Right hindlimb (tissue), 1 donor: ENCODE measurements at places on chromosomes 11 and 22.

GRCh38 chr22:23263651-23264555 is 83.6 kb downstream of the BCR start:
- DNase-seq, result no peak

DNA sequence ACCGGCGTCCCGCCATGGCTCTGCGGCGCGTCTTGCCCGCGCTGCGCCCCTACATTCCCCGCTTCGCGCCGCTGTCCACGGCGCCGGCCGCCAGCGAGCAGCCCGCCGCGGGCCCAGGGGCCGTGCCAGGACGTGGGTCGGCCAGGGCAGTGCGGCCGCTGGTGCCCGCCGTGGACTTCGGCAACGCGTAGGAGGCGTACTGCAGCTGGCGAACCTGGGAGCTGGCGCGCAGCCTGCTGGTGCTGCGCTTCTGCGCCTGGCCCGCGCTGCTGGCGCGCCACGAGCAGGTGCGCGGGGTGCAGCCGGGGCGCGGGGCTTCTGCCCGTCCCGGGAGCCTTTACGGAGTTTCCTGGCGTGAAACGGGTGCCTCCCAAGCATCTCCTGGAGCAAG is 20.1 kb downstream of the DGCR6L start:
- DNase-seq, result no peak

DNA sequence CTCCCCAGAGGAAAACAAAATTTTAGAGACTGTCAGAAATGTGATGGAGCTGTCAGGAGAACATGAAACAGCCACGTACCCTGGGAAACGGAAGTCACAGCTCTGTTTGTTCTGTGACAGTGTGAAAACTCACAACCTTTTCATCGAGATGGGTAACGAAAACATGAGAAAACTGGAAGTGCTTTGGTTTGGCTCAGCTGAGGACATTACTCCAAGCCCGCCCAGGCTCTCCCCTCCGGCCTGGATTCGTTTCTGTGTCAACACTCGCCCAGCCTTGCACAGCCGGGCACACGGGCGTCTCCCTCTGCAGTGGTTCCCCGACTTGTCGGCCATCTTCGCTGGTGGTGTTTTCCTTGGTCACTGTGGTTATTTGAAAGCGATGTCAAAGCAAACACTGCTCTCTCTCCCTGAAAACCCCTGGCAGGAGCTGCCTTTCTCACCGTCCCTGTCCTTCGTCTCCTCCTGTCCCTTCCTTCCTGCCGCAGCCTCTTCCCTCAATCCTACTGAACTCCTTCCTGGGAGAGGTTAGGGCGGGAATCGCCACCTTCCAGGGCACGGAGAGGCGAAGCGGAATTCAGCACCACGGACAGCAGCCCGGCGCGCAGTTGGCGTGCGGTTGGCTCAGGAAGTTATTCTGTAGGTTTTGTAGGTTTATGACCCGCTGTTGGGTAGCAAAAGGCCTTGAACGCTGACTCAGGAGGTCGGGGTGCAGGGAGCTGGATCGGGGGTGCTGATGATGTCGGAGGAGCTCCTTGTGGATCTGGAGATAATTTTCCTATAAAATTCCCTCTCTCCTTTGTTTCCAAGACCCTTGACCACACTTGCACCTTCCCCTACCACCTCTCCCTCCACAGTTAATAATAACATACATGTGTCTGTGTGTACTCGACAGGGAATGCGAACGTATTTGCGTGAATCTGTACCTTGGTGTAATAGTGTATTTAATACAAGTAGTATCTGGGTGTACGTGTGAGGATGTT is 13.1 kb upstream of the RPS19BP1 start:
- no peak for DNase-seq

DNA sequence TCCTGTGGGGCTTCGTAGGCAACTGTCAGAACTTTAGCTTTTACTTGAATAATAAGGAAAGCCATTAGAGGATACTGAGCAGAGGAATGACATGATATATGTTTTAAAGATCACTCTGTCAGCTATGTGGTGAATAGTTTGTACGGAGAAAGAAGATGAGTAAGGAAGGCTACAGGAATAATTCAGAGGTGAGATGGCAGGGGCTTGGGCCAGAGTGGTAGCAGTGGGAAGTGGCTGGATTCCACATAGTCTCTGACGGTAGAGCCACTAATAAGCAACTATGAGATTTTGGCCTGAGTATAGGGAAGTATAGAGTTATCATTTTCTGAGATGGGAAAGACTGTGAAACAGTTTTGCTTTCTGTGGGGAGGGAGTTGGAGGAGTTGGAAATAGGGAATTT is 93.9 kb upstream of the MTMR2 start:
- DNase-seq, result no peak

DNA sequence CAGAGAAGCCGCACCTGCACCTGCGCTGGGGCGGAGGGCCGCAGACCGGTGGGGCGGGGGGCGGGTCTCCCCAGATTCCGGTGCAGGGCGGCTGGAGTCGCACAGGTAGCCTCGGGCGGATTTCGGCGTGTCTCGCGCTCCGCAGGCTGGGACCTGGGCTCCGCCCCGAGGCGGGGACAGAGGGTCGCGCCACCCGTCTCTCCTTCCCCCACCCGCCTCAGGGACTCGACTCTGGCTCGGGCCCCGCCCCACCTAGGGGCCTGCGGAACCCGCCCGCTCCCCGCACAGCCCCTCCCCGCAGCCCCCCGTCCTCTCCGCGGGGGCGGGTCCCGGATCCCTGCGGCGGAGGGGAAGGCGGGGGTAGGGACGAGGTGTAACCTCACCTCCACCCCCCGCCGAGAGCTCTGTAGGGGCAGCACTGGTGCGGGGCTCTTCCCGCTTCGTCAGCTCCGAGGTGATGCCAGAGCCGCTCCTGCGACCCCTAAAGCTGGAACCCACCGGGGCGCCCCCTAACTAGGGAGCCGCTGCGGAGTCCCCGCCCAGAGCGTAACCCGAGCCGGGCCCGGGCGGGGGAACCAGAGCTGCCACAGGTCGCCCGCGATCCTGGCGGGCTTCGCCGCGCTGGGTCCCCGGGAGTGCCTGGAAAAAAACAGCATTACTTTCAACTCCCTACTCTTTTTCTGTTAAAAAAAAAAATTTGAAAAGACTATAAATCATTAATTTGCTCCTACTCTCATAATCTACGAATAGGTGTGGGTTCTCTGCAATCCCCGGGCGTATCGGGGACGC is at the start of gene SLC29A2:
SLC29A2 (minus strand) TSS at position 134 of the 789 bp plus-strand sequence. CDS start 169 bp downstream, outside the sequence.
- DNase-seq, result peak; percentile 63

DNA sequence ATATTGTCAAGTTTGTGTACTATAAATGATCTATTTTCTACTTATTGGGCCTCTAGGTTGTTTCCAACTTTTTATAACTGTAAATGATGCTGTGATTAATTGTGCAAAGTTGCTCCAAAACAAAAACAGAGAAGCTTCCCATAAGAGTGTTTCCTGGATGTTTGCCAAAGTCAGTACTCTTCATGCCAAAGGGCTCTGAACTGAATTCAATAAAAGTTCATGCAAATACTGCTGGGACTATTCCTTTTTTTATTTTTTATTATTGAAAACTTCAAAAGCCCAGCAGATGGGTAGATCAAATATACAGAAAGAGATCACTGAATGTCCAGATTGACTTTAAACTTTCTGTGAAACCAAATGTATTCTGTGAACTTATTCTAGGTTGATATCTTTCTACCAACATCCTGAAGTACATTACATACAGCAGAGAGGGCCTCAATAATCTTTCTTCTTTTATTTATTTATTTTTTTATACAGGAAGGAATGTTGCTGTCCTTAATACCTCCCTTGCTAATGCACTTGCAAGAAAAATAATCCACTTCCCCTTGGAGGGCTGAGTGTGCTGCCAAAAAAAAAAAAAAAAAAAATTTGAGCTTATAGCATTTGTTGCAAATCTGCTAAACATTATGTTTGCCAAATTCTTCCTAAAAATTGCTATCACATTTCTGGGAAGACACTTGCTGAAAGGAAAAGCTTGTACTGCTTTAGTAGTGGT is 53.0 kb downstream of the CTSC start:
- peak; percentile 47 for DNase-seq

- no peak for DNase-seq
Measured at GRCh38 chr22:35380013-35380412, 883 bp upstream of the HMOX1 start.

GRCh38 chr11:76280151-76280881 is 74.0 kb upstream of the WNT11 start:
- DNase-seq, result no peak

- DNase-seq, result no peak
Measured at GRCh38 chr22:43262990-43263644, 76.2 kb upstream of the TTLL12 start.

DNA sequence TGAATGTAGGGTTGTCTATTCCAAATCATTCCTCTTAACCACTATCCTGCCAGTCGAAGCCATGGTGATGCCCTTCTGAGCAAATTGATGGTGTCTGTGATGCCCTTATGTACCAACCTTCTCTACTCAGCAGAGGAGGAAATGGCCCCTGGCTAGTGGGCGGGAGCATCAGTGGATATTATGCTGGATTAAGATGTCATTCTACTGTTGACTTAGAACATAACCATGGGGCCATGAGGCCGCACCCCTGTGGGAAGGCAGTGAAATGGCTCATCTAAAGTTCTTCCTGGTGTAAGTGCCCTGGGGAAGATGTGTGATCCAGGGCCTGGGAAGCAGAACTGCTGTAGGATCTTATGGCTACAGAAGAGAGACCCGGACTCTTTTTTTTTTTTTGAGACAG is 20.7 kb upstream of the P2RY2 start:
- no peak for DNase-seq

- DNase-seq, result no peak
Measured at GRCh38 chr11:112584672-112585071, 324.0 kb upstream of the PLET1 start.

DNA sequence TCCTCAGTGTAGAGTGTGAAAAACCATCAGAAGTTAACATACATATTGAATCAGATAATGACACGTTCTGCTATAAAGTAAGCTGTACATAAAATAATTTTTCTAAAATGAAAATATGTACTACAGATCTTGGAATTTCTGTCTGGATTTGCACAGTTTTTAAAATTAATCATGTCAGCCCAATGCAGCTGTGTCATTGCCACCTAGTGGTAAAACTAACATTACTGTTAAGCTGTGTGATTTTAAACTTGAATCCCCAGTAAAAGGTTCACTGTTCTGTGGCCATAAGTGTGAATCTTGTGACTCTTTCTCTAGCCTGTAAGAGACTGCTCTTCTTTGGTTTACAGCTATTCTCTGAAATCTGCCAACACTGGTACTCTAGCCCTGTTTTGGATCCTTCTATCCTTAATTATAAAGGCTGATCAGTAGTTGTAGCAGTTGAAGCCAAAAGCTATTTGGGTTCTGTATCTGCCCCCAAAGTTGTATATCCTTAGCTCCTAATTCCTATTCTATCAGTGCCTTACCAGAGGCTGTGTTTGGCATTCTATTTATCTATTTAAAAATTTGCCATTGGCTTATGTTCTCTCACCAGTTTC is 4.0 kb downstream of the JRKL start:
- peak; percentile 10 for DNase-seq

DNA sequence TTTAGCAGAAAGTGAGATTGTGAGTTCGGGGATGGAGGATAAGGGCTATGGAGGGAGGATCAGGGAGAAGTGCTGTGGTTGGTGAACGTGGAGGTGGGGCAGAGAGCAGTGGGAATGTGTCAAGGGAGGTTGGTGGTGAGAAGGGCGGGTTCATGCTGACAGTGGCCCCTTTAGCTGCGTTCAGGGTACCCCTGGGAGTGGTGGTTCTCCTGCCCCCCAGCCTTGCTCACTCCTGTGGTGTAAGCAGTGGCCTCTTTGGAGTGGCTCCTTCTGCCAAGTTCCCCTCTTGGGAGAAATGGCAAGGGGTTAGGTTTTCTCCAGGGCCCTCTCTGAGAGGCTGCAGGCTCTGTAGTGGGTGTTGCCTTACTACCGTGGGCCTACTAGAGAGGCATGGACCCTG is 16.1 kb upstream of the NECTIN1 start:
- DNase-seq, result no peak

DNA sequence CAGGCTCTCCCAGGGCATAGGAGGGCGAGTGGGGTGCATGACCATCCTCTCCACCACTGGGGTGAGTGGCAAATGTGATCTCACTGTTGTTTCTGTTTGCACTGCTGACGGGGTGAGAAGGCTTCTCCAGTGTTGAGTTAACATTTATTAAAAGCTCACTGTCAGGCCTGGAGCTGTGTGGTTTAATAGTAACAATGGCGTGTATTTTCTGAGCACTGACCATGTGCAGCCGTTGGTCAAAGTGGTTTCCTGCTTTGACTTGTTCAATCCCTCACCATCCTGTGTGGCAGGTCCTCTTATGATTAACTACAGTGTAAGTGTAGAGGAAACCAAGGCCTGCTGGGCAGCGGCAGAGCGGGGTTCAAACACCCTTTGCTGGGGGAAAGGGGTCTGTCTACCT is 4.4 kb downstream of the A4GALT start:
- no peak for DNase-seq

- DNase-seq, result no peak
Measured at GRCh38 chr22:48794906-48795305, 1032.8 kb downstream of the BRD1 start.

DNA sequence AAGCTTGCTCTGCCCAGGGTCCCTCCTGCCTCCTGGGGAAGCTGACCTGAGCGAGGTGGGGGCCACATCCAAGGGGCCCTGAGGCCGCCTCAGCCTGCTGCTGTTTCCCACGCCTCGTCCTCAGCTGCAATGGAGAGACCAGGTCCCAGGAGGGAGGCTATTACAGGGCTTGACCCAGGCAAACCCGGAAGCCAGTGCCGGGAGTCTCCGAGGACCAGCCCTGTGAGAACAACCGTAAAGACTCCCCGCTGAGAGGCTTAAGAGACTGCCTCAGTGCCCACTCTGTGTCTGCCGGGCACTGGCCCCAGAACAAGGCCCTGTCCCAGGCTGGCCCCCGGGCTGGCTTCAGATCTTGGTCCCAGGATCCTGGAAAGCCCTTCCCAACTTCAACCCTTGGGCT is 124.3 kb upstream of the FGF3 start:
- DNase-seq, result no peak

DNA sequence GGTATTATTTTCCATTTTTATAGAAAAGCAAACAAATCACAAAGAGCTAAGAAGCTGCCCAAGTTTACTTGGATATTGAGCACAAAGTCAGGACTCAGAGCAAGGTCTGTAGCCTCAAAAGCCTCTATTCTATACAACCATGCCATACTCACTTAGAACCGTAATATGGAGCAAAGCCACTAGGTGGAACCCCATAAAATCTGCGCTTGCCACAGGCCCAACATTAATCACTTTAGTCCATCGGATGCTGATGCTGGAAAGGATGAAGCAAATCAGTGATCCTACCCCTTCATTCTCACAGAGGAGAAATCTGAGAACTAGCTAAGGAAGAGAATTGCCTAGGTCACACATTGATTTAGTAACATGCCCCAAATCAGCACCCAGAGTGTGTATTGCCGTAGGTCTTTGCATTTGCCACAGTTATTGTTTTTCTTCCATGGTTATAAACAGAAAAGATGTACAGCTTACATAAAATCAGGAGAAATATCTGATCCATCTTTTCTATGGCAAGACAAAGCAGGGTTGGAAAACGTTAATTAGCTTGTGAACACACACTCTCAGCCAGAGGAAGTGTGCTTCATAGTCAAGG is 56.7 kb upstream of the RAB38 start:
- no peak for DNase-seq

GRCh38 chr22:20247010-20247505 is 21.1 kb downstream of the RTN4R start:
- DNase-seq, result peak; percentile 83

- DNase-seq, result no peak
Measured at GRCh38 chr11:78825591-78826020, 250.9 kb upstream of the NARS2 start.

- no peak for DNase-seq
Measured at GRCh38 chr11:102429691-102430090, 22.9 kb downstream of the TMEM123 start.
